Anterior cingulate cortex (tissue), 58 donors: ENCODE measurements at places on chromosomes 13 and 19.

DNA sequence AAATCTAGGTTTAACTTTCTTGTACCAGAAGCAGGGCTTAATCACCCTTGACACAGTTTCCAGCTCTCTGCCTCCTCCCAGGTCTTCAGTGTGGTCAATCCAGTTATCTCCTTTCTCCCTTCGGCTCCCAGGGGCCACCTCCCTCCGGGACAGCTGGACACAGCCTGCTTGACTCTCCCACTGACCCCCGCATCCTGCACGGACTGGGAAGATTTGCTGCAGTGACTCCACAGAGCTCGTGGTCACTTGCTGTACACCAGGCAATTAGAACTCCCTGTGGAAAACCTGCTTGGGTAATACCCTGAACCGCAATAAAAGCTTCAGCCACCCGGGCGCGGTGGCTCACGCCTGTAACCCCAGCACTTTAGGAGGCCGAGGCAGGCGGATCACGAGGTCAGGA lies 116.5 kb downstream of the NUFIP1 start:
- no peak for DNase-seq

- DNase-seq: no peak
These were observed 8.1 kb upstream of the SERPINE3 start for GRCh38 chr13:51331354-51331861.

DNA sequence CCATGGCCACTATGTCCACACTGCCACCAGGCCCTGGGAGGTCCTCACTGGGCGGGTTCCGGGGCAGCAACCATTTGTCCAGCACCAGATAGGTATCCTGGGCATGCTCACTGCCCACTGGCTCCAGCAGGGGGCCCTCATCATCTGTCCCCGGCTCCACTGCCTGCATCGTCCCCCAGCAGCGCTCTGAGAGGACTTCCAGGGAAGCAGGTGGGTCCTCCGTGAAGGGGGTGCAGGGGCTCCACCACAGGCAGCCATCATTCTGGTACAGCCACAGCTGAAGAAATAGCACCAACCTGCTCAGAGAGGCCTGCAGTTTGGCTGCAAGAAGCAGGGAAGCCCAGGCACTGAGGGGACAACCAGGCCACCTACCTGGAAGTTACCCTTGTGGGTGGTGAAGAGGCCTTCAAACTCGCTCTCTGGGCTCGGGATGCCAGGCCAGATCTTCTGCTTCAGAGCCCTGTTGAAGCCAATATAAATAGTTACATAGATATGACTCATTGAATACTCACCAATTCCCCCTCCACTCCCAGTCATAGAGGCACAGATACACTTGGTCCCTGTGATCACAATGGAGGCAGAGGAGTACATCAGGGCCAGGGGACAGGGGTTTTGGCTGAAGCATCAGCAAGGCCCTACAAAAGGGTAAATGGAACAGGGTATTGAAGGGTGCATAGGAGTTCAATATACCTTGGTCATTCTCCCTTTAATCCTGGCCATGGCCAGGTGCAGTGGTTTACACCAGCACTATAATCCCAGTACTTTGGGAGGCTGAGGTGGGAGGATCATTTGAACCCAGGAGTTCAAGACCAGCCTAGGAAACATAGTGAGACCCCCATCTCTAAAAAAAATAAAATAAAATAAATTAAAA lies 4.1 kb downstream of the SWSAP1 start:
- DNase-seq: no peak

DNA sequence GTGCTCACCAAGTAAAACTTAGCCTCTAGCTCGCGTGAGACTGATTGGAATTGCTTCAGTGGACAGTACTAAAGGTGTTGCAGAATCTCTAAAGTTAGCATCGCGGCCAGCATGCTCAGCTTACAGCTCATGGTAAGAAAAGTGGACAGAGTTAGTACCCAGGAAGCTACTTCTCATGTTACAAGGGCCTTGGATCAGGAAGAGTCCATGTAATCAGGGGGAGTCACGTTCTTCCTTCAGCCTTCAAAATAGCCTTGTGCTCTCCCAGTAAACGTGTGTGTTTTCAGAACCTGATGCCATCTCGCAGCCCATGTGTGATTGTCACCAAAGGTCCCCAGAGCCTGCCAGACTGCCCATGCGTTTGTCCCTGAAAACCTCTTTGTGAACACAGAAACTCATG lies 195.8 kb upstream of the RNF113B start:
- no peak for DNase-seq

DNA sequence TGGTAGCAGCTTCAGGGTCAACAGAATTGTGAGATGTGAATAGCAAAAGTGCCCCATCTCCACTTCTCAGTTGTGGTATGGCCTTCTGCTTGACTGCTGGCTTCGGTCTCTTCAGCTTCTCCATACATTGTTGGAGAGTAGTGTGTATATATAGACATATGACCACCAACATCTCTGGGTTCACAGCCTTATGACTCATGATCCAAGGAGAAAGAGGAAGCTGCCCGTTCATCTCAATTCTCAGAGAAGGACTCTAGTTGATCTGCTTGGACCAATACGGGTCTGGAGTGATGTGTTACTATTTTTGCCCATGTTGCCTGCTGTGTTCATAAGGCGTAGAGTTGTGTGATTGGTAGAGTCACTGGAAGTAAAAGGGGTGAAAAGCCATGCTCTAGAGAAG lies 3.6 kb upstream of the COMMD6 start:
- DNase-seq: no peak

DNA sequence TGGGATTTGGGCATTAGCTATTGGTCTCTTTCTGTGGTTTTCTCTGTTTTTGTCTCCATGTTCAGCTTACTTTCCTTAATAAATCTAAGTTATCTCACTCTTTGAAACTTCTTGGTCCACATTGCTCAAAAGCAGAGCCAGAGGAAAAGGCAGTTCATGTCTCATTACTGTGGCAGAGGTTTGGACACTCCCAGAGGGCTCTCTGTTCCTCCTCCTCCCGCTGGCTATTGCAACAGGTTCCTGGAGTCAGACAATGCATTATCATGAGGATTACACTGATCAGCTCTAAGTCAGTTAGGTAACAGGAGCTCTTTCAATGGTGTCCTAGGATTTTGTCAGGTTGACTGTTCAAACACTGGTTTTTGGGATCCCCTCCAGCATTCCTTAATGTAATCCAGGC lies 298.8 kb downstream of the NDFIP2 start:
- no peak for DNase-seq

DNA sequence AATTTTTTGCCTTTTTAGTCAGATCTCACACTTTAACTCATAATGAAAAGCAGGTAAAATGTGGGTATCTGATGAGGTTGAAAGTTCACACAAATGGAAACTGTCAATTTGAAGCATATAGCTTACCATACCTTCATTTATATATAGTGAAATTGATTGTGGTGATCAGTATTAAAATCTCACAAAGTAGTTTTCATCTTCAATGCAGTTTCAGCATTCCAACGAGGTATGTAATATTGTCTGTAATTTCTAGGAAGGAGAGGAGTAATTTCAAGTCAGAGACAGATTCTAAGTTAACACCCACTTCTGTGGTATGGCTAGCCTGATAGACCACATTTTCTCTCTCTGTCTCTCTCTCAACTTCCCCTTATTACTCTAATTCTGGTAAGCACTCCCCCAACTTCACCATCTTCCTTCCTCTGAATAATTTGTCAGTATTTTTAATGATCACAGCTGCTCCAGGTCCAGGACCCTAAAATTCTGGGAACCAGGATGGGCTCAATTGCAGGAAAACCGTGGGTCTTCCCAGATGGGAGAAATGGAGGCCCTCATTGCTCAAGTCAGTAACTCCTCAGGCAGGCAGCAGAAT lies 455.7 kb downstream of the FGF9 start:
- DNase-seq: no peak

- DNase-seq: no peak
These were observed 13.5 kb downstream of the PLPP2 start for GRCh38 chr19:277581-278165.

- DNase-seq: peak; percentile 28
These were observed 4.6 kb upstream of the SIGLEC10 start for GRCh38 chr19:51422053-51422448.

GRCh38 chr19:13938301-13939064 lies at the start of gene PODNL1:
Gene PODNL1 (minus strand): TSS chr19:13938417. CDS start chr19:13938181, 236 bp downstream.
- no peak for DNase-seq

DNA sequence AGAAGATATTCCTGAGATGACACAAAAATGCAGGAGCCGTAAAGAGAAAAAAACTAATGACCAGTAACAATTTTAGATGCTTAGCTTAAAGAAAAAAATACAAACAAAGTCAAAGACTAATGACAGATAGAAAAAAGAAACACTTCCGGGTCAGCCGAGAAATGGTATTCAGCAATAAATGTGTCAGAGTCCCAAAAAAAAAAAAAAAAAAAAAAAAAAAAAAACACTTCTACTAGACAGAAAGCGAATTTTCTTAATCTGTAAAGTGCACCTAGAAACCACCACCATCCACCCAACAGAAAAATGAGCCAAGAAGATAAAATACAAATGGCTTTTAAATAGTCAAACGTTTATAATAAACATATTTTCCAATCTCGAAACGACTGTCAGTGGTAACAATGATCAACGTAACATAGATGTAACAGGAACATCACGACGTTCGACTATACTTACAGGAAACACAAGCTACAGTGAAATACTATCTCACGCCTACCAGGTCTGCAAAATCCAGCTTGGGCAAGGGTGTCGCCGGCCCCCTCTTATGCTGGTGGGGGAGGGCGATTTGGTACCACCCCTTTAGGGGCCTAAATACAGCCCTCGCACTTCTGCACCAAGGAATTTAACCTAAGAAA lies 10.6 kb downstream of the ABHD17A start:
- no peak for DNase-seq

DNA sequence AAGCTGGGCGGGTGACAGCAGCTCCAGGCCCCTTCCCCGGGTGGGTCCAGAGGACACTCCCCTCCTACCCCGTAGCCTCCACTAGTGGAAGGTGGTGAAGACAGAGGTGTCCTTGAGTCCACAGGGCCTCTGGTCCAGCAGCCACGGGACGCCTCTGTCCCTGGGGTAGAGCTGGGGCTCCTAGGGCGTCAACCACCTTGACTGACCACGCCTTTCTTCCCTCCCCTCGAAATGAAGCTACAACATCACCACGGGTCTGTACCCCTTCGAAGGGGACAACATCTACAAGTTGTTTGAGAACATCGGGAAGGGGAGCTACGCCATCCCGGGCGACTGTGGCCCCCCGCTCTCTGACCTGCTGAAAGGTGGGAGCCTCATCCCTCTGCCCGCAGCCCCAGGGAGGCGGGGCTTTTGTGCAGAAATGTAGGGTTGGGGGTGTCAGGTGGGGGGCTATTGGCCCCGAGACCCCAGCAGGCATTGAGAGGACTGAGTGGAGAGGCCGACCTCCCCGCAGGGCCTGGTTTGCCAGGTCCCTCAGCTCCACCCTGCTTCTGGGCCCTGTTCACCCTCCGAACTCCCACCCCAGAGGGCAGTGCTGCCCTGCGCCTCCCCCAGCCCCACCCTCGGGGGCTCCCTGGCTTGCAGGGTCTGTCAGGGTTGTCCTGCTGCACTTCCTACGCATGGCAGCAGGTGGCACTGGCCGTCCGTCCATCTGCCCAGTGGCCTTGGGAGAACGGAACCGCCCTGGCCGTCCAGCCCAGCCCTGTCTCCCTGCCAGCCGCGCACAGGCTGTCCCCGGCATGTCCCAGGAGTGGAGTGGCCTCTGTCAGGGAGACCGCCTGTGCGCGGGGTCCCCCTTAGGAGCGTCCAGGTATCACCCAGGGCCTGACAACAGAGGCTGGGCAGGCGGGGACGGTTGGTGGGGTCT lies 15.7 kb downstream of the STK11 start:
- peak; percentile 63 for DNase-seq

DNA sequence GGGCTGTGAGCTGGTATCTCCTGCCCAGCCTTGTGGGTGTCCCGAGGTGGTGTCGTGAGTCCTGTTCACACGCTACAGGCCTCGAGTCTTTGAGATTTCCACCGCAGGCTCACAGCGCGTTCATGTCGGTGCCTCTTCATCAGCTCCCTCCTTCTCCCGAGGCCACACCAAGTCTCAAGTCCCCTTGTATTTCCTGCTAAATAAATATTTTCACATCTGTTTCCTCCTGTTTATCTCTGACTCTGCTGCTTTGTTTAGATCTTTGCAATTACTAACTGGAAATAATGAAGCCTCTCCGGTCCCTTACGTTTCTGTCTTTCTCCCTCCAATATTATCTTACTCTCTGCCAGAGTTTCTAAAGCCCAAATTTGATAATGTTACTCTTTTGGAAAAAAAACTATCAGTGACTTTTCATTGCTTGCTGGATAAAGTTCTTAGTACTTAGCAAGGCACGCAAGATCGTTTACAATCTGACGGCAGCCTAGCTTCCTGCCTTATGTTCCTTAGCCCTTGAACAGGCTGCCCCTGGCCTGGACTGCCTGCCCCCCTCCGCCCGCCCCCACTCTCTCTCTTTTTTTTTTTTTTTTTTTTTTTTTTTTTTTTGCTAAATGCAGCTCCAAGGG lies 130.5 kb upstream of the RNF113B start:
- no peak for DNase-seq

GRCh38 chr13:48449656-48450055 lies 36.7 kb upstream of the LPAR6 start:
- DNase-seq: no peak

DNA sequence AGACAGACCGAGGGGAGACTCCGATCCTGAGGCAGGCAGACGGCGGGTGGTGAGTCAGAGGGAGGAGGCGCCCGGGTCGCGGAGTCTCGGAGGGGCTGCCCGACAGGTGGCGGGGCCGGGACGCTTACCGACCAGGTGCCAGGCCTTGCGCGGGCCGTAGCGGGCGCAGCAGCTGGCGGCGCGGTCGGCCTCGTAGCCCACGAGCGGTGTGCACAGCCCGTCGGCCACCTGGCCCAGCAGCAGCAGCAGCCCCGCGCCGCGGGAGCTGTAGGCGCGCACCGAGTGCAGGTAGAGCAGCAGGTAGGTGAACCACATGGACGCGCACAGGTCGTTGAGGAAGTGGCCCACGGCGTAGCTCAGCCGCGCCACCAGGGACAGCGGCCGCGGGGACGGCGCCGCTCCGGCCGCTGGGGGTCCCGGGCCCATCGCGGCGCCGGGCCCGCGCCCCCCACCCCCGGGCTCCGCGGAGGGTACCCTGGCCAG lies 367 bp downstream of the MFSD12 start:
- DNase-seq: no peak

GRCh38 chr13:33341861-33342452 lies 56.4 kb upstream of the STARD13 start:
- no peak for DNase-seq

GRCh38 chr13:61040181-61040580 lies 375.5 kb downstream of the PCDH20 start:
- no peak for DNase-seq

GRCh38 chr19:8044018-8044417 lies 8.5 kb upstream of the CCL25 start:
- DNase-seq: no peak

DNA sequence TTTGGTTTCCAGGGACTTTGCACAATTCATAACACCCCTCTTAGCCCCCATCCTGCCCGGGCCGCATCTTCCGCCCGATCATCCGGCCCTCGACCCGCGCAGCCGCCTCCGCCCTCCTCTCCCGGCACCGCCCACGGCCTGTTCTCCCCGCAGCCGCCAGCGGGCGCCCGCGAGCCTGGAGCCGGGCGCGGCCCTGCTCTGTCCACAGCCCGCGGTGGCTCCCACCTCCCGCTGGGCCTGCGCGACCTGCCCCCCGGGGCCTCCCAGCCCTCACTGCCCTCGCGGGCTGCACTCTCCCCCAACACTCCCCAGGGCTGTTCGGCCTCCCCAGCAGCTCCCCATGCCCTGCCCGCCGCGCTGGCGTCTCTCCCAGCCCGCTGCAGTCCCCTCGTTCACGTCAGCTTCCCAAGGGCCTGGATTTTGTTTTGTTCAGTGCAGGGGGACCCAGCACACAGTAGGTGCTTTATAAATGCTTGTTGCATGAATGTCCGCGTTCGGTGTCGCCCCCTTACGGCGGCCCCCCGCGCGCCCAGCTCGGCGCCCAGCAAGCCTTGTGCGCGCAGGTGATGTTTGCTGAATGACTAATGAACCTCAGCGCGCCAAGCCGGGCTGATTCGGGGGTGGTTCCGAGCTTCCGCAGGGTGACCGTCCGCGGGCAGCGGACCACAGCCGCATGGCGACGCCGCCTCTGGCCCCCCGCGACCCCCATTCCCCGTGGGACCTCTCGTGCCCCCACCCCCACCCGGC lies 4.6 kb upstream of the APC2 start:
- peak; percentile 52 for DNase-seq
